ENCODE measurements at places on chromosomes 1 and 21.

DNA sequence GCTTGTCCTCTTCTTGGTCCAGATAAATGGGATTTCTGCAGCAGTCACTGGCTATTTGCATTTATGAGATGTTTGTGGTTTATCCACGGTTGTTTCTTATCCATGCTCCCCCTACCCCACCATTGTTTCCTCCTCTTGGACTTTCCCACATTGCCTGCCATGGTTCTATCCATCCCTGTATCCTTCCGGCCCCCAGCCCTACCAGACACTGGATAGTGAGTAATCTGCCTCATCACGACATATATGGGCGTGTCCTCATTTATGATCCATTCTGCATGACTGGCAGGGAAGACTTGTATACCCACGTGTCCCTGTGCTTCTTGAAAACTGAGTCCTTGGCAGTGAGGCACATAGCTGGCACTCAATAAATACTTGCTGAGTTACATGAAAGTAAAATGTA lies 40.1 kb downstream of the CACNA1S start:
- DNase-seq = no peak

DNA sequence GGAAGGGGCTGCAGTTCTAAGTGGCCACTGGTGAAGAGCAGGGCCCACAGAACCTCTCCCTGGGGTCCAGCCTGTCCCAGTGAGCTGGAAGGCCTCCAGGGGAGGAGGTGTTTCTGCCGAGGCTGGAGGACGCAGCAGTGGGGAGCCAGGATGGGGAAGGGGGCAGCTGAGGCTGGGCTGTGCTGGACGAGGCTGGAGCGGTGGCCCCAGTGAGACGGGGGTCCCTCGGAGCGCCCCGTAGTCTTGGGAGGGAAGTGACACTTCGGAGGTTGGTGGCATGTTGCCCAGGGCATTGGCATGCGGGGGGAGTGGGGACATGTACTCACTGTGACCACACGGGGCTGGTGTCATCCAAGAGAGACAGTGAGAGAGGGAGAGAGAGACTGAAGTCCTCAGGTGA lies 33.5 kb downstream of the AJAP1 start:
- no peak for DNase-seq

DNA sequence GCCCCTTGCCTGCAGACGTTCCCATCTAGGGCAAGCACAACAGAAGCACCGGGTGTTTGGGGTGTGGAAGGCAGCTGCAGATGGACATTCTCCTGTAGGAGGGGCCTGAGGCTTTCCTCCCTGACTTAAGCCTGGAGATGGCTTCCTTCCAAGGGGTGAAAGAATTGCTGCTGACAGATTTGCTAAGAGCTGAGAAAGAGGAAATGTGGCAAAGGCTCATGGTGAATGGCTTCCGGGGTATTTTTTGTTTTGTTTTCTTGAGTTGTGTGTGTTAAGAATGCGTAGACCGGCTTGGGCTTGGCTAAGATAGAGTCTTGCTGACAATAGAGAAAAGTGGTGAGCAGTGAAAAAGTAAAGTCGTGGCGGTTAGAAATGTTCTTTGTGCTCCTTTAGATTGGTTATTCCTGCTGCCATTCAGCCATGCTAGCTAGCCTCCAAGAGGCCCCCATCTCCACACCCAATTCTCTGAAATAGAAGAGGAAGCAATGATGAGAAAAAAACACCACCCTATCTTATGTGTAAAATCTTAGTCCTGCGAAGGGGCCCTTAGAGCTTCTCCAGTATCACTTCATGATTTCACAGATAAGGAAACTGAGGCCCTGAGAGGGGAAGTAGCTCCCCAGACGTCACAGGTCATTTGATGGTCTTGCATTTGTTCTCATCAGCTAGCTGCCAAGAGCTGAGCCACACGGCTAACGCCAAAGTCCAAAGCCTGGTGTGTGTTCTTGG lies 36.9 kb downstream of the EIF2D start:
- no peak for DNase-seq

- DNase-seq = no peak
Measured at GRCh38 chr1:47847763-47848162, 149.4 kb downstream of the TRABD2B start.

- no peak for DNase-seq
Measured at GRCh38 chr1:48242141-48242736, 19.7 kb downstream of the SLC5A9 start.
